ENCODE measurements at places on chromosomes 3 and 15.

DNA sequence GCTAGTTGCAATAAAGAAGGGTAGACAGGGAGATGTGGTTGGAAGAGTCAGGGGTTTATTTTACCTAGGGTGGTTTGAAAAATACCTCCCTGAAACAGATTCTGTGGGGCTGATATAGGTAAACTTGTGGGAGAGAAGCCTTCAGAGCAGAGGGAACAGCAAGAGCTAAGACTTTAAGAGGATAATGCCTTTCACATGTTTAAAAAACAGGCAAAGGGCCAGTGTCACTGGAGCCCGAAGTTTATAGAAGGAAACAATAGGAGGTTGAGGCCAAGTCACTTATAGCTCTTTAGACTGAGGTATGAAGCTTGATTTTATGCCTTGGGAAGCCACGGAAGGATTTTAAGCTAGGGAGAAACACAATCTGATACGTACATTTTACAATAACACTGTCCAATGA lies 448.7 kb downstream of the TAFA4 start:
- no peak for DNase-seq

DNA sequence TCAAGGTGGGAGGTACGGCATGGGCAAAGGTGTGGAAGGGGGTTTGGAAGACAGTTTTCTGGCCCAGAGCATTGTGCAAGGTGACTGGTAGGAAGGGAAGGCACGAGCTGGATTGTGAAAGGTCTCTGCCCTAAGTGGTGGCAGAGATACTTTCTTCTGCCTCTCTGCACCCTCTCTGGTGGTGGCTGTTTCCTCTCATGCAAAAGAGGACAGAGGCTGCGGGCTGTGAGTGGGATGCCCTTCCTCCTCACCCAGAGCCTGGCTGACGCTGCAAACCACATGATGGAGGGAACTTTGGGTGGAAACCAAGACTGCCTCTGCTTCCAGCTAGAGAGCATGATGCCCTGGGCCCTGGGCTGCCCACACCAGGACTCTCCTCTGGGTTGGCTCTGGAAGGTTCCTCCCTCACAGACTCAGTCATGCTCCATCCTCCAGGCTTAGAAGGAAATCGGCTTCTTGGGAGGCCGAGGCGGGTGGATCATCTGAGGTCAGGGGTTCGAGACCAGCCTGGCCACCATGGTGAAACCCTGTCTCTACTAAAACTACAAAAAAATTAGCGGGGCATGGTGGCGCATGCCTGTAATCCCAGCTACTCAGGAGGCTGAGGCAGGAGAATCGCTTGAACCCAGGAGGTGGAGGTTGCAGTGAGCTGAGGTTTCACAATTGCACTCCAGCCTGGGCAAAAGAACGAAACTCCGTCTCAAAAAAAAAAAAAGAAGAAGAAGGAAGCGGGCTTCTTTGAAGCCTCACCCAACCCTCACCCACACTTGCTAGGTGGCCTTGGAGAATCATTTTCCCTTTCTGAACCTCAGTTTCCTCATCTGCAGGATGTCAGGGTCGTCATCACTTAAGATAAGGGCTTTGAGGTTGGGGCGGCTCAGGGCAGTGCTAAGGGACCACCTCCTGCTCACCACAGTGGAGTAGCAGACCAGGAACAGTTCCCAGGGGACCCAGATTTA lies 8.3 kb downstream of the PSTPIP1 start:
- no peak for DNase-seq

GRCh38 chr15:38685686-38686339 lies 121.2 kb upstream of the RASGRP1 start:
- no peak for DNase-seq

GRCh38 chr3:153379516-153379915 lies 217.5 kb downstream of the RAP2B start:
- no peak for DNase-seq

DNA sequence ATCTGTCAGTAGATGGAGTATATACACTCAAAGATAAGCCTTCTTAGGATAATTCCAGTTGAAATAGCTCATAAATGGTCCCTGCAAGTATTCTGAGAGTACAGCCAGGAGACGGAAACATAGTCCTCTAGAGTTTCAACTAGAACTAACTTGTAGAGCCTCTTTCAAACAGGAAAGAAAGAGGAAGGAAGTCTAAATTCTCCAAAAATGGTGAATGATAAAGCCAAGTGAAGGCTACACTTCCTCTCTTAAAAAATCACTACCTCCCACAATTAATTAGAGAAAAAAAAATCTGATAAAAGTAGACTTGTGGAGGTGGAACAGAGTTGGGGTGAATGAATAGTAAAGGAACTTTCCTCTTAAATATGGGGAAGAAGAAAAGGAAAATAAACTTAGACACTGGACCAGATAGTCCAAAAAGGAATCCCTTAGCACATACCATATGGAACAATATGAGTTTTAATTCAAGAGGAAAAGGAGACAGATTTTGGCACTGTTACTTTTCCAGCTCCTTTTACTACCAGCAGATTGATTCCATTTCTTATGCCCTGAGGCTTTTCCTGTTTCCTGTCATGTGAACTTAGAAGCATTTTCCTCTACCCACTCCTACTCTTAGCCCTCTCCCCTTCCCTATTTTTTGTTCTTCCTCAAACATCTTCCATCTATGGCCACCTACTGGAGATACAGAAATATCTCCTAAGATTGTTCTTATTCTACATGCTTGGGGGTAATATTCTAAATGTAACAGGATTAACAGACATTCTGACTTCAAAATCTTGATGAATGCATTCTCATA lies 207.6 kb downstream of the CHST2 start:
- DNase-seq: no peak

DNA sequence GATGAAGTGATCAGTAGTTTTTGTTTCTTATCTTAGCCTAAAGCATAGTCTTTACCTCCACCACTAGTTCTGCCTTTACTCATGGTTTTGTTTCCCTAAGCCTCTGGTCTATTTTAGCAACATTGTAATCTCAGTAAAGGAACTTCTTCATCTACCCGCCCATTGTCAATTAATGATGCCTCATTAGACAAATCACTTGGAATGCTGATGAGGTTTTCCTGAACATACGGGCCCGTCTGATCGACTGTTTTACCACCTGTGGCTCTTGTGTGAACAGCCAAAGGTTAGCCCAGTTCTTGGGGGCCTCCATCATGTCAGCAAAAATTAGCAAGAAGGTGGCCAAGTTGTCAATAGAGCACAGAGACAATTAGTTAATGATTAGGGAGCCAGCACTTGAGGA lies 470.1 kb upstream of the ARRDC4 start:
- DNase-seq: no peak

DNA sequence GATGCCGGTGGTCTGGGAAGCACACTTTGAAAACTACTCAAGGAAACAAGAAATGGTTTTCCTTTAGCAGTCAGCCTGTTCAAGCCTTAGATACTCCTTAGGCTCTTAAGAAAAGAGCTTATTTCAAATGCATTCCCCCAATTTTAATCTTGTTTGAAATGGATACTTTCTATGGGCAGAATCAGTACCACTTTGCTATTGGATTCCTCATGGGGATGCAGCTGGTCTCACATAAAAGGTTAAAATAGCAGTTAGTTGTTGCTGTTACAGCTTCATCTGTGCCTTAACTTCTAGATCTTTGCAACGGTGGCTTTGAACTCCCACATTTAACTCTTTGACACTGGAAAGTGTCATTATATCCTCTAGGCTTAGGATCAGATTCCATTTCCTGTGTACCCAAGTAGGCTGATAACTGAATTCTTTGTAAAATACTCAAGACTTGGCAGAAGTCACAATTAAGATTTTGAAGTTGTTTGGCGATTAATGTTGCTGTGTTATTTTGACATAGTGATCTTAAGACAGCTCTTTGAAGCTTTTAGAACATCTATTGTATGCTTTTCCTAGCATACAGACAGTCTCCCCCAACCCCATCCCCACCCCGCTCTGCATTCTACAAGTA lies 2.2 kb downstream of the THBS1 start:
- no peak for DNase-seq

DNA sequence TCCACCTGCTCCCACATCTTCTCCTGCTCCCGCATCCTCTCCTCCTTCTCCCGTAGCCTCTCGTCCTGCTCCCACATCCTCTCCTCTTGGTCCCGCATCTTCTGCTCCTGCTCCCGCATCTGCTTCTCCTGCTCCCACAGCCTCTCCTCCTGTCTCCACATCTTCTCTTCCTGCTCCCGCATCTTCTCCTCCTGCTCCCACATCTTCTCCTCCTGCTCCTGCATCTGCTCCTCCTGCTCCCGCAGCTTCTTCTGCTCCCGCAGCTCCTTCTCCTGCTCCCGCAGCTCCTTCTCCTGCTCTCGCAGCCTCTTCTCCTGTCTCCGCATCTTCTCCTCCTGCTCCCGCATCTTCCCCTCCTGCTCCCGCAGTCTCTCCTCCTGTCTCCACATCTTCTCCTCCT lies 5.8 kb downstream of the GOLGA6L2 start:
- DNase-seq: no peak

GRCh38 chr3:160801386-160802118 lies 45.5 kb downstream of the PPM1L start:
- DNase-seq: no peak

- DNase-seq: no peak
Observed at GRCh38 chr3:193734737-193735366, 141.8 kb downstream of the OPA1 start.

- no peak for DNase-seq
Observed at GRCh38 chr3:79297245-79297960, 470.4 kb downstream of the ROBO1 start.

GRCh38 chr15:78481917-78482316 lies 25.5 kb upstream of the HYKK start:
- DNase-seq: no peak

DNA sequence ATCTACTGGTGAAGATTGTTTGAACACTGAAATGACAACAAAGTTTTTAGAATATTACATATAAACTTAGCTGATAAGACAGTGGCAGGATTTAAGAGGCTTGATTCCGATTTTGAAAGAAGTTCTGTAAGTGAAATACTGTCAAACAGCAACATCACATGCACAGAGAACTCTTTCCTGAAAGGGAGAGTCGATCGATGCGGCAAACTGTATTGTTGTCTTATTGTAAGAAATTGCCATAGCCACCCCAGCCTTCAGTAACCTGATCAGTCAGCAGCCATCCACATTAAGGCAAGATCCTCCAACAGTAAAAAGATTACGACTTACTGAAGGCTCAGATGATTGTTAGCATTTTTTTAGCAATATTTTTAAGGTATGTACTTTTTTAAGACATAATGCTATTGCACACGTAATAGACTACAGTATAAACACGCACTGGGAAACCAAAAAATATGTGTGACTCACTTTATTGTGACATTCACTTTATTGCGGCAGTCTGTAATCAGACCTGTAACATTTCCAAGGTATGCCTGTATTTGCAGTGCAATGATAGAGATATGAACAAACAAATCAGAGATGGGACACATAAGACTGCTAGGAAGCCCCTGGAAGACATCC lies 225.6 kb upstream of the UBE2E1 start:
- DNase-seq: no peak

DNA sequence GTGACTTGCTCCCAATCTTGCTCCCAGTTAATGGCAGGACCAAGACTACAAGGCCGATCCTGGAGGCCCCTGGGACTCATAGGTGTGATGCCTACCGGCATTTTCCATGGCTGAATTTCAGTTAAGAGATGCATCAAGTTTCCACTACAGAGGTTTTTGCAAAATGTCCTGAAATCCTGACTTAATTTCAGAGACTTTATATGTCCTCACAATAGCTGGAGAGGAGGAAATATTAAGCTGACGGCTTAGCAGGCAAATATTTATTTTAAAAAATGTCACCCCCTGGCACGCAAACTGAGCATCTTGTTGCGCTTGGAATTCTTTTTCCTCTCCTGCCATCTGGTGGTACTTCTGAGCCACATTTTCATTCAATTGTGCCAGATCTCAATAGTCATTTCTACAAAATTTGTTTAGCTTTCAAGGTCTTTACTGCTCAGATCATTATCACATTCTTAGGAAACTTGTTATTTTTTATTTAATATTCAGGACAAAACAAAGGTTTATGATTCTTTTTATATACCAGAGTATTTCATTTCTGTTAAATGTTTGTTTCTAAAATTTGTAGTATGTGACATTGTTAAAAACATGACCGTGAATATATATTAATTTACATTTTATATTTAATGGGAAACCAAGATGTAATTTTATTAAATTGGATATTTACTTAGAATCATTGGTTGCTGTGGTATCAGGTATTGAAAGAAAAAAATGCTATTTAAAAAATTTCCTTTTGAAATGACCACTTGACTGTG lies 189.2 kb upstream of the THRB start:
- DNase-seq: no peak

DNA sequence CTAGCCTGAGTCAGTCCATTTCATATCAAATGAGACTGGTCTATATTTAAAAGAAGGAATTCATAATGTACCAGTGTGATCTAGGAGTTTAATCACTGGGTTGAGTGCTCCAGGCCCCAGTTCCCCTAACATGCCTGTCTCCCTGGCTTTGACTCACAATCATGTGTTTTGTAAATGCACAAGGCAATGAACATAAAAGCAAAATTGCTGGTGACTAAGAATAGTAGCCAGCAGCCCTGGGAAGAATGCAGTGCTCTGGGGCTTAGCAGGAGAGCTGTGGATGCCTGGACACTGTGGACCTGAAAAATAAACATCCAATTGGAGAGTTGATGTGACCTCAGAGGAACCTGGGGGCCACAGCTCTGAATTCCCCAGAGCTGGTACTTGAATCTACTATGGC lies 50.3 kb downstream of the SYNPR start:
- DNase-seq: no peak

GRCh38 chr3:110697961-110698360 lies 373.7 kb upstream of the NECTIN3 start:
- DNase-seq: no peak

GRCh38 chr3:48436477-48436787 lies 3.5 kb downstream of the CCDC51 start:
- no peak for DNase-seq

DNA sequence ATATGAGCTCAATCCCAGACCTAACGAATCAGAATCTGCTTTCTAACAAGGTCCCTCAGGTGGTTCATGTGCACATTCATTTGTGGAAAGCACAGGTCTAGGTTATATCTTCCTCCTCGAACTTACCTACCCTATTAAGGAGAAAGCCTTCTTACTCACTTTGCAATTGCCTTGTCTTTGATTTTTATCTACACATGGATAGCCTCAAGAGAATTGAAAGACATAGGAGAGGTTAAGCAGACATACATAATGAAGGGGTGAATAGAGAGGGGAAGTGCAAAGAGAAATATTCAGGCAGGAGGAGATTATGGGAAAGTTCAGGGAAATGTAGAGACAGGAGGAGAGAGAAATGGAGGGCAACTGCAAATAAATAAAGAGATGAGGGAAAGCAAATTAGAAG lies 422.9 kb upstream of the ADAMTS9 start:
- DNase-seq: no peak

- no peak for DNase-seq
Observed at GRCh38 chr15:66402761-66403284, 16.1 kb downstream of the MAP2K1 start.

GRCh38 chr3:49718858-49719213 lies 648 bp downstream of the AMIGO3 start:
- peak; percentile 55 for DNase-seq

DNA sequence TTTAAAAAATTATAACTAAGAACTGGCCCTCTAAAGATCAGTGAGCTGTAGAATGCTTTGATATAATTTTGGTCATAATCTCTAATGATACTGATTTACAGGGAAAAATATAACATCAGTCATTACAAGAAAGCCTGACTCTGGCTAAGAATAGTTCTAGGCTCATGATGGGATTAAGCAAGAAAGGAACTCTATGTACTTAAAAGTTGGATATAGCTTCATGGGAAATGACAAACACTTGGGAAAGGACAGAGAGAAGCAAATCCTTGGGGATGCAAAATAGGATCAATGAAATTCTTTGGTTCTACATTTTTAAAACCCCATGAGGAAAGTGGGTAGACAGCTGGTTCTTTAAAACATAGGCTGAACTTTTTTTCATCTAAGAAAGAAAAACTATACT lies 472.7 kb upstream of the NR2F2 start:
- no peak for DNase-seq

GRCh38 chr3:43542328-43543043 lies 79.3 kb downstream of the ANO10 start:
- no peak for DNase-seq

Measured in mesothelial cell of epicardium (in vitro differentiated cells).